ENCODE measurements at places on chromosomes 12 and 14.

- DNase-seq = no peak
These were observed 6.4 kb upstream of the EP400 start for GRCh38 chr12:131943389-131943788.

DNA sequence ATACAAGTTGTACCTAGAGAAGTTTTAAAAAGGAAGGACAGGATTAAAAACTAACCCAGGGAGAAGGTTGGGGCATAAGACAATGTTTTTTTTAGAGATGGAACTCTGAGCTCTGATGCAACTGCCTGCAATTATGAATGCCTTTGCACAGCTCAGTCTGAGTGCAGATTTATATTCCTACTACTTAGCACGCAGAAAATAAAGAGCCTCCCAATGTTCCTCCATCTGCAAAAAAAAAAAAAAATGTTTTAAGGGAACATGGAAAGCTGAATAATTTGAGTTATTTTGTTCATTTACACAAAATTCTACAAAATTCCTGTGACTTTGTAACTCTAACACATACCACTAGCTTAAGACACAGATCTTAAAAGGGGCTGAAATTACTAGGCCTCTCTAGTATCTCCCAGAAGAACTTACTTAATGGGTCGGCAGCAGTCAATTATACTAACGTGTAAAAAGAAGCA is 15.7 kb downstream of the CLIP1 start:
- DNase-seq = no peak

DNA sequence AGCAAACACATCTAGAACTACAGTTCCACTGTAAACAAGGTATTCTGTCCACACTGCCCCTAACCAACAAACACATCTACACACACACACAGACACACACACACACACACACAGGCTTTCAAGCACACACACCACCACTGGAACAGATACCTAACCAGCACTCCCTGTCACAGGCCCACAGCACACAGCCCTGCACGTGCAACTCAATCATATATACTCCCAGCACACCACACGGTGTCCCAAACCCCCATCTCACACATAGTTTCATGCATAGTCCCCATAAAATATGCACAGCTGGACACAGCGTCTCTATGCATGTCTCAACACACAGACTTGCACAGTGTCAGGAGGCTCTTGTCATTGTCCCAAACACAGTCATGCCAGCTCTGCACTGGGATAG is 27.6 kb downstream of the KRT8 start:
- DNase-seq = no peak

GRCh38 chr12:118017926-118018325 is 1.4 kb downstream of the RFC5 start:
- no peak for DNase-seq

DNA sequence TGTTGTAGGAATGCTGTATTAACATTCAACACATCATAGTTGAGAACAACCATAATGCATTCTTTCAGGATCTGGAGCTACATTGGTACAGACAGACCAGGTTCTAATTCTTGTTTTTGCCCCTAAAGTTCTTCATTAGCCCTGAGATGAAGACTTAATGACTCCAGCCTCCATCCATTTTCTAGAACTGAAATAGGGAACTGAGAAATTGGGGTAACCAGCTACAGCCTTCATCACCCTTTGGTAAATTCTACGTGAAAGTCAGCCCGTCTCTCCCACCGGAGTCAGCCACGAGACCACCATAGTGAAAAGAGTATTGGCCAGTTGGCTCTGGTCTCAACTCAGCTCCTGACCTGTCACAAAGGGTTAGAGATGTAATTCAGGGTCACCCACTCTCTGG is 164.0 kb downstream of the NUAK1 start:
- DNase-seq = no peak

DNA sequence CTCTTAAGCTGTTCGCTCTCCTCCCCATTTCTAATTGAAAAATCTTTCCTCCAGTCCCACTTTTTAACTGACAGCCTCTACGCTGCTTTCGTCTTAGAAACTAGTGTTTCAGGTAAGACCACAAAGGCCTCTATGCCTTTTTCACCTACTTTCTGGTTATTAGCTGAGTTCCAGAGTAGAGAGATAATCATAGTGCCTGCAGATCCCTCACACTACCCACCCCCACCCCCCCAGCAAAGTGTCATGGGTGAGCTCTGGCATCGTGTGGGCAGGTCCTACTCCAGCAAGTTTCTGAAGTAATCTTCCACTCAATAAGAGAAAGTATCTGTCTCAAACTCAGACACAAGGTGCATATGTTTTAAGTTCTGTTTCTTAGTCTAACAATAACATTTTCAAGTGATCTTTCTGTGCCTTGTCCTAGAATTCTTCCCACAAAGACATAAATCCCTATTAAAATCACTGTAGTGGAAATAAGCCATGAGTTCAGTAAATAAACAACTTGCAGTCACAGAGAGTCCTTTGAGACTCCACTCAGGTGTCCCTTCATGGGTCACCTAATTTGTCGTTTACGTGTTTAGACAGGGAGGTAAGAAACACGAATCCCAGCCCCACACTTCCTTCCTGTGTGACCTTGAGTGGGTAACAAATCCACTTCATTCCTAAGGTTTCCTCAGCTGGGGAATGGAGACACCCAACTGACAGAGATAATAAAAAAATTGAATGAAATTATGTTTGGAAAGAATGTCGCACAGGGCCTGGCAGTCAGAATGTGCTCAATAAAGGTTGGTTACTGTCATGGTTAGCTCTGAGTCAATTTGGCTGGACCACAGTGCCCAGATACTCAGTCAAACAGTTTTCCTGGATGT is 228.9 kb upstream of the CAND1 start:
- no peak for DNase-seq

- DNase-seq = no peak
These were observed 498.2 kb downstream of the GLT1D1 start for GRCh38 chr12:129351481-129351880.

GRCh38 chr12:65607401-65607841 is 216.9 kb upstream of the HMGA2 start:
- DNase-seq = no peak

DNA sequence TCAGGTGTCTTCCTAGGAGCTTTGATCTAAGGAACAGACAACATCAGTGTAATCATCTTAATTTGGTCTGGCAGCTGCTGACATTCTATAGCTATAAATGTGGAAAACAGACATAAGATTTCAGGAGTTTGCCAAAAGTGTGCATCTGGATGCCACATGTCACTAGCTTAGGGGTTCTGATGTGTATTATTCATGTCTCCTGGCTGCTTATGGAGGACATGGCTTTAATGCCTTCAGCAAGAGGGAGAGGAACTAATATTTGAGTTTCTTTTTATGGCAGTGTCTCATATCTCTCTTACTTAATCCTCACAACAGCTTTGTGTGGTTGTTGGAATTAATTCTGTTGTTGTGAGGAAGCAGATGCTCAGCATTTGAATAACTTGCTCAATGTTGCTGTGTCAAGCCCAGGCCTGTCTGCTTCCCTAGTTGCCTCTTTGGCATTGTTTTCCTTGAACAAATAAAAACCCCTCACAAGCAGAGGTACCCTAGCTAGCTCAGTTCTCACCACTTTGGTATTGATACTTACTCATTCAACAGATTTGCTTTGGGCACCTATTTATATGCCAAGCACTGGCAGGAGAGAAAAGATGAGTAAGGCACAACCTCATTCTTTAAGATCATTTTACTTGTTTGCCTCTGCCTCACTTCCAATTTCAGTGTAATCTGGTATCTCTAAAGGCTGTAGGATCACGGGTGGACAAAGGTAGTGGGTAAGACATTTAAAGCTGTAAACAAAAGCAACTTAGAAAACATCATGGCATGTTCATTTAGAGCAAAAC is 39.8 kb upstream of the EID3 start:
- DNase-seq = no peak

- DNase-seq = peak; percentile 95
These were observed at the start of gene SLC8B1 for GRCh38 chr12:113334786-113335539. Gene SLC8B1, minus strand, starts transcription at chr12:113335109. Its CDS starts 2,231 bp downstream, at chr12:113332878.

DNA sequence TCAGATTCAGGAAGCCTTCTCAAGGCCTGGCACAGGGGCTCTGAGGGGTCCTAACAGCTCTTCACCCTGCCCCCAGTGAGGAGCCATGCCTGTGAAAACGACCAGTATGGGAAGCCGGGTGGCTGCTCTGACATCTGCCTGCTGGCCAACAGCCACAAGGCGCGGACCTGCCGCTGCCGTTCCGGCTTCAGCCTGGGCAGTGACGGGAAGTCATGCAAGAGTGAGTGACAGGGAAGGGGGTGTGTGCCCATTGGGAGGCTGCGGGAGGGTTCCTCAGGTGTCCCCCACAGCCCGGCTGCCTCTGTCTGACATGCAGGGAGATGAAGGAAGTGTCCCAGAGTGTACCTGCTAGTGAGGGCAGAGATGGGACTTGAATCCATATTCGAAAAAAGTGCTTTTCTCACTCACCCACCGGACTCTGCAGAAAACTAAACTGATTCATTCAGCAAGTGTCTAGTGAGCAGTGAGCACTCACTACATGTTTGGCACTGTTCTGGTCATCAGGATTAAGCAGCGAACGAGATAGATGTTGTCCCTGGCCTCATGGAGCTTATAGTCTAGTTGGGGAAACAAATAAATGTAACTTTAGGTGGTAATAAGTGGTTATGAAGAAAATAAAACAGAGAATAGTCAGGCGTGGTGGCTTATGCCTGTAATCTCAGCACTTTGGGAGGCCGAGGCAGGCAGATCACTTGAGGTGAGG is 9.4 kb upstream of the LRP1-AS start:
- DNase-seq = no peak

DNA sequence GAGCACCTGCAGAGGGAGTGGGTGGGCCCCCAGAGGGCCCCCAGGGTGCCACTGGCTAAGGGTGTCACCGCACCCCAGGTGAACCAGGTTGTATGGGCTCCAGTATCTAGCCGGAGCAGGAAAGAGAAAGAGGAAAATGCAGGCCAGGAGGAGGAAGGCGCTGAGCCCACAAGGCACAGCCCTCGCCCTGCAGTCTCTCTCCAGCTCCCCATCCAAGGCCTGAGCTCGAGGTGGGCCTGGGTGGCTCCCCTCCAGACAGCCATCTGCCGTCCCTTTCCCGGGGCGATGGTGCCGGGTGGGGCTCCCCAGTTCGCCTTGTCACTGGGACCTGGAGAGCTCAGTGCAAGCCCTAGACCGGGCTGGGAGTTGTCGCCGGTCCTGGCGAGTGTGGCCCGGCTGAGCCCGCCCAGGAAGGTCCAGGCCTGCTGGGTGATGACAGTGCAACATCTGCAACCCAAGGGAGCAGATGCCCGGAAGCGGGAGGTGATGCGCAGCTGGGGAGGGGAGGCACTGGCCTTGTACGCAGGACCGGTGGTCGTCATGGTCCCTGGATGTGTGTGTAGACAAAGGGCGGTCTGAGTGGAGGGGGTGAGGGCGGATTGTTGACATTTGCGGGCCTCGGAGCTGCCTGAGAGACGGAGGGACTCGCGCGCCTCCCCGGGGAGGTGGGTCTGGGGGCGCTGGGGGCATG is 716 bp downstream of the TMEM179 start:
- no peak for DNase-seq

All from memory B cell (primary cell).